Hippocampal formation (tissue), 2 donors: ENCODE measurements at places on chromosomes 4 and X.

- no peak for DNase-seq
Observed at GRCh38 chrX:20433388-20433775, 166.7 kb upstream of the RPS6KA3 start.

DNA sequence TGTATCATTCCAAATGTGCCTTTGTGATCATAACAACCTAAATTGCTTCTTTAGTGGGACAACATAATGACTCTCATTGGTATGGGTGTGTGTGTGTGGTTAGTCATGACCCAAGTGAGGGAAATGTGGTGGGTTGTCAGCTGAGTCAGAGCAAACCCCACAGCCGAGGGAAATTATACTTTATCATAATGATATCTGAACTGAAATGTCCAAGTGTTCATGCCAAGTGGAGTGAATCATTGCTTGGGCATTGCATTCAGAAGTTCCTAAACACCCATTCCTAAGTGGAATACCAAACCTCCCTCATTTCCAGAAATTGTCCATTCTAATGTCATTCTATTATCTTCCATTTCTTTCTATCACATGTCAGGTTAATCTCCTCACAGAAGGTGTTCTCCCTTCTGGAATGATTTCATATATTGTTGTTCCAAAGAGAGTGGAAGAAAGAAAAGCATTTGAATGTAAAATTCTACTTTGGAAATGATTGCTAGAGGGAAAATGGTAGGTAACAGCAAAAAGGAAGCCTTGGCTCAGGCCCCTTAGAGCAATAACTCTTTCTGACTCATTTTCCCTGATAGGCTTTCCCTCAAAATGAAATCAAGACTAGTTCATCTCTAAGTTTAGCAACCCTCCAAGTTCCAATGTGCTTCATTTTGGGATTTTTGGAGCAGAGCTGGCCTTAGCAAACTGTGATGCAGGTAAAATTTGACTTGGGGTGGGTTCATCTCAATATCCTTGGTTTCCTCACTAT lies 230.7 kb upstream of the KCNIP4 start:
- DNase-seq: peak; percentile 1

- DNase-seq: no peak
Observed at GRCh38 chrX:2931155-2931554, 2.0 kb upstream of the ARSD start.

DNA sequence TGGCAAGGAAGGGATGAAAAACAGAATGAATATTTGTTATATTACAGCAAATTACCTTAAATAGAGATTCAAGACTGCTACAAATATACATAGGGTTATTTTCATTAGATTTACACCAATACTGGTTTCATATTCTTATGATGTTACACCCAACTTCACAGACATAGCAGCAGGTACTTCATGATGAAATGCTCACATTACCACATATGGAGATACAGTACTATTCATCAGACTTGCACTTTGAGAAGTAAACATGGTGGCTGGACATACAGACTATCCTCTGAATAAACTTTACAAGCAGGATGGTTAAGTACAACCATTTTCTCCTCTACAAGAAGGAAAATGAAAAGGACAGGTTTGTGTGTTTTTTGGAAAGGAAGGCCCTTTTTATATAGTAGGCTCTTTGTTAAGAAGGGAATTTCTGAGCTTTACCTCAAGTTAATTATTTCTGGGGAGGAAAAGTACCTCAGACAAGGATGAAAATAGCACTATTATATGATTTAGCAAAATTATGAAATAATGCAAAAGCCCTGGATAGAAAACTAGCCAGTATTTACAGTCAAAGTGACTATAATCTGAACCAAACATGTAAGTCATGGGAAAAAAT lies 12.0 kb upstream of the FAM120C start:
- no peak for DNase-seq

- no peak for DNase-seq
Observed at GRCh38 chr4:12979797-12980196, 504.3 kb downstream of the RAB28 start.

DNA sequence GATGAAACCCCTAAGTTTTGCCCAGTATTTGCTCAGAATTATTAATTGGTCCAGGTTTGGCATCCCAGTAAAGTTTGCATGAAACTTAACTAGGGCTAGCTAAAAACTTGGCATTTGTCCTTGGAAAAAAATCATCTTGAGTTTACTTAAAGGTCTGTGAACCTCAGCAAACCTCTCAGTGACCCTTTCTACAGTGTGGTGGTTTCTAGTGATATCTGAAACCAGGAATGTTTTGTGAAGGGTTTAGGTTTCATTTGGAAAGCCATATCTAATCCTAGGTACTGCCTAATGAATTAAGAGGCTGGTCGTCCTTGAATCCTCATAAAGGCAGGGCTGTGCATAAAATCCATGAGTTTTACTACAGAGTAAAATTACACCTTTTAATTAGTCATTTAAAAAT lies 218.5 kb upstream of the ANKRD50 start:
- DNase-seq: no peak

DNA sequence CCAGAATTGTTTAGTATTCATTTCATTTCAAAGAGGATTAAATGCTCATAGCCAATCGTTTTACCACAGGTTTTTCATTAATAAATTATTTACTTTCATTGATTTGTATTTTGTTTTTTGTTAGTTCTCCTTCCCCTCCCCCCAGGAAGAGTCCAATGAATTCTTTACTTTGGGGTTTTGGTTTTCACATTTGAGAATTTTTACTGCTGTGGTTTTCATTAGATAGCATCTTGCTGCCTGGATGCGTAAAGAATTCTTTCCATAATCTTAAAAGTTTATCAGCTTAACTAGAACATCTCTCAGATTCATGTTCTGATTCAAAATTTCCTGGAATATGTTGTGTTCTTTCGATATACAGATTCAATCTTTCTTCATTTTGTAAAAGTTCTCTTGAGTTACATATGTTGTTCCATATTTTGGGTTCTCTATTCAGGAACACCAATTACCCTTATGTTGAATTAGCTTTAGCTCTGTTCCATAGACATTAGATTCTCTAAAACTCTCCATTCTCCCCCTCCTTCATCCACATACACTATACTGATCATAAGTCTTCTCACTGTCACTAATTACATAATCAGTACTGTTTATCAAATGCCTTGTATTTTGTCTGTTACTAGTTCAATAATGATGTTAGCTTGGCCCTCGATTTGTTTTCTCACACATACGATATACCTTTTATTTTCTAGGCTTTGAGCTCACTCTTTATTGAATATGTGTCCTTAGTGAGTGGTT lies 184.4 kb downstream of the CAMK2D start:
- no peak for DNase-seq

GRCh38 chr4:148998719-148999118 lies 556.5 kb upstream of the NR3C2 start:
- DNase-seq: no peak

GRCh38 chr4:51909236-51909703 lies 66.3 kb downstream of the DCUN1D4 start:
- DNase-seq: no peak

DNA sequence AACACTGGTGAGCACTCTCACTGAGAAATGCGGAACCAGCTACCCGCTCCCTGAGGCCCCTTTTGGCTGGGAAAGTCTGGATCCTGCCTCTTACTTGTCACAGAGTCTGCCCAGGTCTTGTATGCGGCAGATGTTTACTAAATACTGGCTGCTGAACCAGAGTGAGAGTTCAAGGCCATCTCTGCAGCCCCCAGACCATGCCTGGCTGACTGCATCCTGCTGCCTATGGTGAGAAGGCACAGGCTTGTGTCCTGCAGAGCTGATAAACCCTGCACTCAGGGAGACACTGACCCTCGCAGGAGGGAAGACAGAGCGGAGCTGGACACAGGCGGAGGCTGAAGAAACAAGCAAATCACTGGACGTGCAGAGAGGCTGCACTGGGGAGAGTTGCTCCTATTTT lies 46.5 kb downstream of the JAKMIP1 start:
- no peak for DNase-seq

DNA sequence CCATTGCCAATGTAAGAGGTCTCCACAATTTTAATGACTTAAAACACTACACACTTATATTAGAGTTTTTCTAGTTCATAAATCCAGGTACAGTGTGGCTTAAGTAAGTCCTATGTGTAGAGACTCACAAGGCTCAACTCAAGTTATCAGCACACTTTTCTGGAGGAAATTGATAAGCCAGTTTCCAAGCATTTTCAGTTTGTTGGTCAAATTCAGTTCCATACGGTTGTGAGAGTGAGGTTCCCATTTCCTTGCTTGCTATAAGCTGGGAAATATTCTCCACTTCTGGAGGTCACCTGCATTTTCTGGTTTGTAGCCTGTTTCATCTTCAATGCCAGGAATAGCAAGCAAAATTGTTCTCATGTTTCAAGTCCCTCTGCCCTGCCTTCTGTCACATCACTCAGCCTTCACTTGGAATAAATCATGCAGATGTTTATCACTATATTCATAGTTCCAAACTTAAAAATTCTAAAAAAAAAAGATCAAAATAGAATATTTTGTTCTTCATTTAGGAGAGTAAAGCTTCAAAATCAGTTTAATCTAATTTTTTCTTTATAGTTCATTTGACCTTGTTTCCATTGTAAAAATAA lies 1137.5 kb upstream of the INTU start:
- no peak for DNase-seq

GRCh38 chrX:107673431-107673830 lies 45.1 kb downstream of the PRPS1 start:
- no peak for DNase-seq
